Left renal cortex interstitium (tissue), 4 donors: ENCODE measurements at places on chromosomes 13 and 19. TPM values are rescaled to one million over a fixed set of nuclear protein-coding genes. Genes with fewer than 3 reads are reported as not detected.

DNA sequence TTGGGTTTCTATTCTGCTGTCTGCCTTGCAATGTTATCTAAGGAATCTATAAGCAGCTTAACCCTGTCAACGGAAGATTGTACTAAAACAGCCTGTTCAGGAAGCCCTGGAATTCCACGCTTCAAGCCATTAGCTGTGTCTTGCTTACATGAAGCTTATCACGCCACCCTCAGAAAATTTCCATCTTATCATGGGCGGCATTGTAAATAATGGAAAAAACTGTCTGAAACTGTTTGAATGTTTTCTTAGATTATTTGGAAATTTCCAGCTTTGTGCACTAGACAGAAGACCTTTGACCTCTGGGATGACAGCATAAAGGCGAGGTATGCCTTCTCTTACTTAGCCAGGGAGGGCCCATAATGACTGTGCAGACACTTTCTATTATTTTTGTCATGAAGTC is 319.7 kb downstream of the KCNRG start:
- no peak for DNase-seq

The MEIOSIN gene
- not detected for polyA plus RNA-seq

DNA sequence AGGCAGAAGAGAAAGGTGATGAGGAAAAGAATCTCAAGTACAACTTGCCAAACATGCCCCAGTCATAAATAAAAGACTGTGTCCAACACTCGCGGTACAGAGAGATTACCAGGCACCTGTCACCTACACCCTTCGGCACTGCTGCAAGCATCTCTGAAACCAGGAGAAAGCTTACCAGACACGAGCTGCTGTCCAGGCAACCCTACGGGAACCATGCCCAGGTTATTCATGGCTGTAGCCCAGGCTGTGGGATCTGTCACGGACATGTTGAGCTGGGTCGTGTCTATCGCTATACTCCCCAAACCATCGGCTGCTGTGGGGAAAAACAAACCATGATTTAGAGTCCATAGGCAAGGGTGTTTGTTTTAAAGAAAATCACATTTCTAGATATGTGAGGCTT is 375.0 kb downstream of the ENOX1 start:
- DNase-seq = no peak

DNA sequence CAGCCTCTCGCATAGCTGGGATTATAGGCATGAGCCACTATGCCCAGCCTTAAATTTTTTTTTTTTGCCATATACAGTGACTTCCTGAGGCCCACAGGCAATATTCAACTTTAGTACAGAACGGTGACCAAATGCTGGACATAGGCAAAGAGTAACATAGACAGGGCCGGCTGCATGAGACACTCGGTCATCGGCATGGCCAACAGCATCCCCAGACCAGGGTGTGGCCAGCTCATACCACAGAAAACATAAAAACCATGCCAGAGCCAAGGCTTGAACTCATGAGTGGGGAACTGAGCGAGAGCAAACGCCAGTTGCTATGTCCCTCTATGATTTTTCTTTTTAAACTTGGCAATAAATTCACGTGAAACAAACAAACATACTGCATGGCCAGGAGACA is 17.0 kb downstream of the KANK2 start:
- DNase-seq = no peak

GRCh38 chr19:45947926-45948325 is 25.7 kb downstream of the NOVA2 start:
- DNase-seq = no peak

DNA sequence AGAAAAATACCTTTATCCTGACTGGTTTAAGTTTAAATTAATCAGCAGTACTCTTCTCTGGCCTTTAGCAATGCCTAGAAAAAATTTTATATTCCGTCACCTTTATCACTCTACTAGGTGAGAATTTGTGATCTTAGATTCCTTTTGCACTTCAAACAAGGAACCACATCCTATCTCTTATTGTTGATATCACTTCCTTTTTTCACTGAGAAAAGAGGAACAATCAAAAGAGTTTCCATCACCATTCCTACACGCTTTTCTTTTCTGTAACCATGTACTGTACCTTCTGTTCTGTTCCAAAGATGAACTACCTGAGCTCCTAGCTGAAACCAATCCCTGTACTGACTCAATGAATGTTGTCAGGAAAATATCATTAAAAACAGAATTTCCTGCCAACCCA is 1379.0 kb upstream of the MIR17HG start:
- no peak for DNase-seq

- no peak for DNase-seq
Measured at GRCh38 chr13:73198991-73199411, 140.2 kb downstream of the KLF5 start.

The GJB2 gene
- polyA plus RNA-seq = 3.5 TPM

- DNase-seq = no peak
Measured at GRCh38 chr13:74250738-74251190, 116.6 kb upstream of the KLF12 start.

DNA sequence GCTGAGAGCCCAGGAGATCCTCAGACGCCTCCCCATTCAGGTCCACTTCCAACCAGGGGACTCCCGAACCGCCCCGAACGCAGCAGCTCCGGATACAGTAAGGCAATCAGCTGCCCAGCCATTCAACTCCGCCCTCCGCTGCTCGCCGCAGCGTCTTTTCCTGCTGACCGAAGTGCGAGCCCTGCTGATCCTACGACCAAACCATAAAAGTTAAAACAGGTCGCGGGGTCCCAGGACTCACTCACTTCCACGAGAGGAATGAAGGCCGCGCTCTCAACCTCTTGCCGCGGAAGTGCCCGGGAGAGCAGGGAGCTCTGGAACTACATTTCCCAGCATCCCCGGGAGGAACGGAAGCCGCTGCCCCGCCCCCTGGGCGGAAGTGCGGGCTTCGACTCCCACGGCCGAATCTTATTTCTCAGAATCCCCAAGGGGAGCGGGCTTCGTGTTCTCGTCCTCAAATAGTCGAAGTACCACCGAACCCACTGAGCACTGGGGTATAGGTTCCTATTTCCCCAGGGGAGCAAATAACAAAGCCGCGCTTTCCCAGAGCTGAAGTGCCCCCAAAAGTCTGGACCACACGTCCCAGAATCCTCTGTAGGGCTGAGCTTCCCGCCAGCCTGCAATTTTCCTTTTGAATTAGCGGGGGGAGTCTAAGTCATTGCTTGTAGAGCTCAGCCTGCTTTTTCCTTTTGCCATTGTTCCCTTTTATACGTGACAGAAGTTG is at the start of gene ZNF45:
Gene ZNF45 (minus strand): TSS at position 298 of the 724 bp plus-strand sequence. CDS start 13,097 bp downstream, outside the sequence.
- DNase-seq = peak; percentile 91

GRCh38 chr13:23570099-23570920 is at the start of gene TNFRSF19:
Gene TNFRSF19 (plus strand): TSS chr13:23570412. CDS start chr13:23590184, 19,772 bp downstream.
- DNase-seq = peak; percentile 80

- peak; percentile 19 for DNase-seq
Measured at GRCh38 chr13:42001580-42001979, 40.7 kb upstream of the VWA8 start.

DNA sequence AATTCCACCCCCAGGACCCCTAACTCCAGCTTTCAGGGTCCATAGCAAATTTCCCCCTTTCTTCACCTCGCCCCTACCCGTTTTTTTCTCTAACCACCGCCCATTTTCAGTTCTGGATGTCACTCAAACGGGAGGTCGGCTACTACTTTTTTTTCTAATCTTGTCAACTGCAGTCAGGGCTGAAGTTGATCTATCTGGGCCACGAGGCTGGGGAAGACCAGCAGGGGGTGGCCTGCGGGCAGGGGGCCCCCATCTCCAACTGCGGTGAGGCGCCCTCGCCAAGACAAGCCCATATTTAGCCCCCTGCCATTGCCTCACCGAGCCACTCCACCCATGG is 748 bp downstream of the LHFPL6 start:
- no peak for DNase-seq

The KIR2DL3 gene
- polyA plus RNA-seq = not detected

The ITGBL1 gene
- 0.90 TPM for polyA plus RNA-seq

- DNase-seq = no peak
Measured at GRCh38 chr13:26541041-26541440, 16.4 kb upstream of the WASF3 start.

DNA sequence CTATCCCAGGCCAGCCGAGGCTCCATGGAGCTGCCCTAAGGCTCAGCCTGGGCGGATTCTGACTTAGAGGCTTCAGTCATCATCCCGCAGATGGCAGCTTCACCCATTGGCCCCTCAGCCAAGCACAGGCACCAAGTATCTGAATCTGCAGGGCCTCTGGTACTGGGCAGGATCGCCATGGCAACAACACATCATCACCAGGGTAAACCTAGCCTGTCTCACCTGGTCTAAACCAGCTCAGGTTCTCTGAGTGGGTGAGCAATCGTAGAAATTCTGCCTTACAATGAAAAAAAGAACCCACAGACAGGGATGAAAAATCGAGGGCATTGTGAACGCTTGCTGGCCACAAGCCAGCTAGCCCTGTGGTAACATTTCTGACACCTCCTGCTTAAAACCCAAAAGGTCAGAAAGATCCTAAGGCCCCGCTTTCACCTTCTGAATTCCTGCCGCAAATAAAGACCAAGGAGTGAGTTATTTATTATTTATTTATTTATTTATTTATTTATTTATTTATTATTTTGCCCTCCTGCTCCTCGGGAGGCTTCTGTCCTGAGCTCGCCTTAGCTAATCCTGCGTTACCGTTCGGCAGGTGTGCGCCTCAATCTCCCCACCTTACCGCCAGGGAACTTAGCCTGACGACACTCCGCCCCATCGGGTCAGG is 12.0 kb upstream of the CEACAM21 start:
- no peak for DNase-seq

- DNase-seq = no peak
Measured at GRCh38 chr13:30181888-30182651, 125.3 kb downstream of the KATNAL1 start.

GRCh38 chr13:110382229-110382628 is 75.1 kb downstream of the COL4A2 start:
- no peak for DNase-seq

The PSG3 gene
- polyA plus RNA-seq = not detected

The ZNF561 gene
- 65.4 TPM for polyA plus RNA-seq

DNA sequence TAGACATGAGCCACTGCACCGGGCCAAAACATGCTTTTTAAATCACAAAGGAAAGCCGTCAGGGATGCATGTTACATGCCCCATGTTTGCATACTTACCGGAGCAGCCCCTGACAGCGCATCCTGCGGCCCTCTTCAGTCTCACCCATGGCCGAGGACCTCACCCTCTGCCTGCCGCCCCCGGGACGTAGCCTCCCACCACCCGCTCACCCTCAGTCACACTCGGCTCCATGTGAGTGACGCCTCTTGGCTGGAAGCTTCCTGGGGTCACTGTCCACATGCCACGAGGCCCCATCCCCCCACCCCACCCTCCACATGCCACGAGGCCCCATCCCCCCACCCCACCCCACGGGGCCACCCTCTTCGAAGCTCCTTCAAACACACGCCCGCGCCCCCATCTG is 46.1 kb upstream of the SPACA7 start:
- DNase-seq = no peak

DNA sequence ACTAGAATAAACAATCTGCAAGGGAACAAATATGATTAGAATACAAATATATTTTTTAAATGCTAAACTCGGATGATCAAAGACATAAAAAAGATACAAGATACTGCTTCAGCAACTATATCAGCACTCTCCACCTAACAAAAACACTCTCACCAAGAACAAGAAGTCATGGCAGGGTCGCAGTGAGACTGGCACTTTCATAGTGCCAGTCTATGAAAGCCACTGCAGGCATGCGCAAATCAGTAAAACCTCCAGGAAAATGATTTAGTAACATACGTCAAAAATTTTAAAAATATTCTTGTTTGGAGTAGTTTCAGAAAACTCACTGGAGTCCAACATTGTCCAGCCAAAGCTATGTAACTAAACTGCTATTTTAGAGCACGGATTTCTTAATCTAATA is 295.9 kb downstream of the DIAPH3 start:
- DNase-seq = no peak

The CBLC gene
- 7.8 TPM for polyA plus RNA-seq

GRCh38 chr13:51797664-51798488 is 6.1 kb downstream of the DHRS12 start:
- DNase-seq = peak; percentile 64

The FCGBP gene
- polyA plus RNA-seq = 12.7 TPM

The SPRED3 gene
- polyA plus RNA-seq = 1.4 TPM

The ZNF480 gene
- 16.5 TPM for polyA plus RNA-seq

DNA sequence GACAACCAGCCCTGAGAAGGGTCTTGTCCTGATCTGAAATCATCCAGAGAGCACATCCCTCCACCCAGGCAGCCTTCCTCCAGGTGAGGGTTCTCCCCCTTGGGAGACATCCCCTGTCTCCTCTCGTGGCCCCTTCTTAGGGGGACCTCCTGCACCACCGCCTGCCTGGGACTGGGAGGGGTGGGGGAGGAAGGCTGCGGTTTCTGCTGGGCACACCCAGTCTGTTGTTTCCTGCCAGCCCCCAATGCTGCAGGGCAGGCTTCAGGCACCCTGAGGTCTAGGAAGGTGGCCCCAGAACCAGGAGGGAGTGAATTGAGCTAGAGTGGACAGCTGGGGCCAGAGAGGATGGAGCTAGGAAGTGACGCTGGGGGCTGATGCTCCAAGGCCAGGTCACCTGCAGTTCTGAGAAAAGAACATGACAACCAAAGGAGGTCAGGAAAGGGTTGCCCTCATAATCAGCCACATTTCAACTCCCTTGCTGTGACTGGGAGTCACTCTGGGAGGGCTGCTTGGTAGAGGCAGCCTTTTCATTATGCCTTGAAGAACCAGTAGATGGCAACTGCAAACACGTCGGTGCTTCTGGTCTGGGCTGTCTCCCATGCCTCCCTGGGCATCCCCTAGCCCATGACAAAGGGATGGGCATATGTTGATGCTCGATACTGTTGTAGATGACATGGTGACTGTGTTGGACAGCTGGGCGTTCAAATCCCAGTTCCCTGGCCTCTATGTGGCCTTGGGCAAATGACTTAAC is 1.4 kb downstream of the ARHGEF18 start:
- DNase-seq = no peak

The PRX gene
- polyA plus RNA-seq = 15.5 TPM

The MPND gene
- 21.8 TPM for polyA plus RNA-seq

The RPL36 gene
- 503 TPM for polyA plus RNA-seq
